Activated B cell treated with CpG ODN at 0.5 μM for 24 hours (primary cell): ENCODE measurements at places on chromosomes 3 and 15. TPM values are rescaled to one million over a fixed set of nuclear protein-coding genes. Genes with fewer than 3 reads are reported as not detected.

PRSS50 gene
- not detected in 2 replicates for total RNA-seq

- no peak for DNase-seq
- no peaks in the 10 kb centered on the region for H3K27me3 ChIP-seq
- no peak overlapping the region for H3K4me3 ChIP-seq
- H3K36me3 ChIP-seq = no peaks in the 10 kb centered on the region
- H3K27ac ChIP-seq = no peak overlapping the region
- no peaks in the 10 kb centered on the region for H3K4me1 ChIP-seq
Observed at GRCh38 chr3:8593021-8593827, 51.4 kb downstream of the SSUH2 start.

- DNase-seq = no peak
- H3K36me3 ChIP-seq = no peaks in the 10 kb centered on the region
- no peak overlapping the region for H3K27ac ChIP-seq
- no peaks in the 10 kb centered on the region for H3K4me1 ChIP-seq
- H3K4me3 ChIP-seq = no peak overlapping the region
Observed at GRCh38 chr15:48939648-48940047, 24.1 kb downstream of the SHC4 start.

DNA sequence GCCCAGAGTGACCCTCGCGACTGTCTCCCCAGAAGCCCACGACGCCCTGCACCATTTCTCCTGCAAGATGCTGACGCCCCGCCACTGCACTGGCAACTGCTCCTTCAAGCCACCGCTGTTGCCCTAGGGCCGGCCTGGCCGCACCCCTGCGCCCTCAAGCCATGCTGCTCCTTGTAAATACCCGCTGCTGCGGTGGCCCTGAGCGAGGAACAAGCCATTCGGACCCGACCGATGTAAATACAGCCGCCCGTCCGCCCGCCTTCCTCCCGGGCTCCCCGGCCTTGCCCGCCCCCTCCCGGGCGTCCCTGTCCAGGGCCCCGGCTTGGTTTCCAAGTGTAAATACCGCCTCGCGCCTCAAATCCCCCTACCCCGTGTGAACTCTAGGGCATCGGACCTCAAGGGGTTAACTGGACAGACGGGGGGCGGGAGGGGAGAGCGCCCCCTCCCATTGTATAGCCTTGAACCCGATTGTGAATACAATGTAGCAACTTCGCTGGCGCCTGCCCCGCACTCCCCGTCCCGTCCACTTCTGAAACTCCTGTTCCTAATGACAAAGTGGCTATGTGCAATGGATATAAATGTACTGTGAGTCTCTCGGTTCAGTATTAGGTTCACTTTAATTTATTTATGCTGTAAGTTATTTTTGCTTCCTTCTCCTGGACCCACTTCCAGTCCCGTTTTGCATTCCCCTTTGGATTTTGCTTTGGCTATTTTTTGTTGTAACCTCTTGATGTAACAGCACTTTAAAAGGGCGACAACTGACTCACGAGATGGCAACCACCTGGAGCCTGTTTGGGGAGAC lies 5.9 kb downstream of the RNU6-1 start:
- peak; percentile 41 for DNase-seq
- no peaks in the 10 kb centered on the region for H3K36me3 ChIP-seq
- H3K27me3 ChIP-seq = peaks cover 54% of the 10 kb centered on the region
- no peak overlapping the region for H3K27ac ChIP-seq

- H3K36me3 ChIP-seq = peaks cover 4% of the 10 kb centered on the region
- no peak for DNase-seq
- H3K4me1 ChIP-seq = peaks cover 18% of the 10 kb centered on the region
Observed at GRCh38 chr3:142027735-142028134, 121.6 kb downstream of the TFDP2 start.

RNF168 gene
- 24.5 and 27.8 TPM in 2 replicates for total RNA-seq

STOML1 gene
- total RNA-seq = 8.9 and 10.6 TPM in 2 replicates

GRCh38 chr3:195809796-195810454 lies 1.8 kb downstream of the MUC4 start:
- DNase-seq = no peak
- H3K36me3 ChIP-seq = no peaks in the 10 kb centered on the region
- peaks cover 13% of the 10 kb centered on the region for H3K4me1 ChIP-seq
- peaks cover 39% of the 10 kb centered on the region for H3K27me3 ChIP-seq

- H3K4me1 ChIP-seq = no peaks in the 10 kb centered on the region
- no peaks in the 10 kb centered on the region for H3K27me3 ChIP-seq
- no peak for DNase-seq
- H3K36me3 ChIP-seq = no peaks in the 10 kb centered on the region
Observed at GRCh38 chr3:55097441-55097840, 169.6 kb upstream of the LRTM1 start.

- H3K27me3 ChIP-seq = peaks cover 6% of the 10 kb centered on the region
- no peaks in the 10 kb centered on the region for H3K36me3 ChIP-seq
- H3K4me1 ChIP-seq = no peaks in the 10 kb centered on the region
- H3K27ac ChIP-seq = no peak overlapping the region
Observed at GRCh38 chr3:120625159-120625586, 29.0 kb downstream of the NDUFB4 start.

GRCh38 chr3:84680700-84681099 lies 278.1 kb upstream of the CADM2 start:
- H3K4me3 ChIP-seq = no peak overlapping the region
- no peak overlapping the region for H3K27ac ChIP-seq
- H3K36me3 ChIP-seq = no peaks in the 10 kb centered on the region

GRCh38 chr3:143239031-143239430 lies 119.5 kb downstream of the CHST2 start:
- no peak overlapping the region for H3K27ac ChIP-seq
- H3K4me1 ChIP-seq = peaks cover 16% of the 10 kb centered on the region
- no peak overlapping the region for H3K4me3 ChIP-seq
- H3K36me3 ChIP-seq = no peaks in the 10 kb centered on the region

DNA sequence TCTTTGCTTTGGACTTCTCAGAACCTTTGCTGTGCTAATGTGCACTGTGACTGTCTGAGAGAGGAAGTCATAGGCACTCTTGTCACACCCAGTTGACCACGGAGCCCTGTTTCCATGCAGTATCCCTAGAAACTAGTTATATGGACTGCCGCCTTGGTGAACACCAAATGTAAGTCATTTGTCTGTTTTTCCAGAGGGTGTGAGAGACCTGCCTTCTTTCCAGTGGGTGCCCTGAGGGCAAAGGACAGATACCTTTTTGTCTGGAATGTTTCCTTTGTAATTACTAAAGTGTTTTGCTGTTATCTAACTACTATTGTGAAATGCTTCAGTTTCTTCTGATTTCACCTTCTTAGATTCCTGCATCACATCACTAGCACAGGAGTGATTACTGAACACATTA lies 91.8 kb downstream of the LARS2 start:
- peaks cover 67% of the 10 kb centered on the region for H3K36me3 ChIP-seq
- H3K4me1 ChIP-seq = no peaks in the 10 kb centered on the region
- no peaks in the 10 kb centered on the region for H3K27me3 ChIP-seq
- no peak overlapping the region for H3K27ac ChIP-seq

PLSCR5 gene
- total RNA-seq = not detected in 2 replicates

GRCh38 chr3:154285221-154285620 lies 39.1 kb downstream of the DHX36 start:
- H3K36me3 ChIP-seq = peaks cover 80% of the 10 kb centered on the region
- DNase-seq = no peak
- H3K27me3 ChIP-seq = no peaks in the 10 kb centered on the region
- no peak overlapping the region for H3K4me3 ChIP-seq

DNA sequence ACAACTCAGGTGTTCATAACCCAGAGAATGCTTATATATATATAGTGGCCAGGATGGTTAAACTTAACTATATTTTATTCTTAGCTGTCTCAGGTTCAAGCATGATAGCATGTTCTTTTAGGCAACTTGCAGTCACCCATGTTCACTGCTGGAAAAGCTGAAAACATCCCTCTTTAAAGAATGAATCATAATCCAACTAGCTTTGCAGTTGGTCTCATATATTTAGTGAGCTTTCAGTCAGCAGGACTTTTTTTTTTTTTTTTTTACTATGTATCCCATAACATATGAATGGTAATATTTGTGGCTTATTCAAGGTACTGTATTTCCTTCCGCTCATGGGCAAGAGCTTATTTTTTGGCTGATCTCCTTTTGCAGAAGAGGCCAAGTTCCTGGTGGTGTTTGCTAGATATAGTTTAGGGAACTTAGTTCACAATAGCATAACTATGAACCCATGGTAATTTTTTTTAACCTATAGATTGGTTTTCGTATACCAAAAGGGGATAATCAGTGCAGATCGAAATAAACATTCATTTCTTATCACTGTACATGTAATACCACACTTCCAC lies 77.6 kb downstream of the CMSS1 start:
- no peak for DNase-seq
- H3K36me3 ChIP-seq = no peaks in the 10 kb centered on the region
- no peaks in the 10 kb centered on the region for H3K27me3 ChIP-seq
- peak overlapping the region; percentile 18 for H3K27ac ChIP-seq
- H3K4me1 ChIP-seq = peaks cover 19% of the 10 kb centered on the region

DNA sequence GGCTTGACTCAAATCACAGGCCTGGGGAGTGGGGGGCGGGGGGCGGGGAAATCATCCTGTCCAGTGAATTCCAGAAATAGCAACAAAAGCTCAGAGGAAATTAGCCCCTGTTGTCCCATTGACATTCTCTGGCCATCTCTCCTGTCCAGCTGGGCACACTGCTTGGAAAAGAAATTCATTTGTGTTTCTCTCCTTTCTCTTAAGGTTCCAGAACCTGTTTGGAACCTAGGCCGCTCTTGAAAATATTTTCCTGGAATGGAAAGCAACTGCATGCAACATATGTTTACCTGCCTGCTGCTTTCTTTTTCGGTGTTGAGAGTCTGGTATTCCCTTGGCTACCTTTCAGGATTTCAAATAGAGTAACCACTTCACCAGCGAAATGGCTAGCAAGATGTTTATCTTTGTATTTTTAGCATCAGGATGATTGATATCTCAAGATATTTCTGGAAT lies 169.0 kb downstream of the GHSR start:
- no peaks in the 10 kb centered on the region for H3K27me3 ChIP-seq
- no peak overlapping the region for H3K27ac ChIP-seq
- DNase-seq = no peak
- no peaks in the 10 kb centered on the region for H3K36me3 ChIP-seq
- H3K4me3 ChIP-seq = no peak overlapping the region

SNX33 gene
- 0.22 and 0.34 TPM in 2 replicates for total RNA-seq

TMCO5A gene
- not detected in 2 replicates for total RNA-seq

DNA sequence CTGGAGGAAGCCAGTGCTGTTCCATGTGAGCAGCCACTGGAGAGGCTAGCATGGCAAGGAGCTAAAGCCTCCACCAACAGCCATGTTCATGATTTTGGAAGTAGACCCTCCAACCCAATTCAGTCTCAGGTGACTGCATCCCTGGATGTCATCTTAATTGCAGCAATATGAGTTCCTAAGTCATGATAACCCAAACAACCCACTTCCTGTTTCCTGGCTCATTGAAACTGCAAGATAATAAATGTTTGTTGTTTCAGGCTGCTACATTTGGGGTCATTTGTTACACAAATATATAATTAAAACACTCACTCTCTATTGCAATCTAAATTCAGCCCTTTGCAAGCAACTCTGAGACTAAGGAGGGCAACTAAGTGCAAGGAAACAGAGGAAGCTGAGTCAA lies 62.4 kb upstream of the SLC24A5 start:
- H3K27me3 ChIP-seq = no peaks in the 10 kb centered on the region
- H3K27ac ChIP-seq = no peak overlapping the region
- DNase-seq = no peak
- H3K36me3 ChIP-seq = no peaks in the 10 kb centered on the region

DNA sequence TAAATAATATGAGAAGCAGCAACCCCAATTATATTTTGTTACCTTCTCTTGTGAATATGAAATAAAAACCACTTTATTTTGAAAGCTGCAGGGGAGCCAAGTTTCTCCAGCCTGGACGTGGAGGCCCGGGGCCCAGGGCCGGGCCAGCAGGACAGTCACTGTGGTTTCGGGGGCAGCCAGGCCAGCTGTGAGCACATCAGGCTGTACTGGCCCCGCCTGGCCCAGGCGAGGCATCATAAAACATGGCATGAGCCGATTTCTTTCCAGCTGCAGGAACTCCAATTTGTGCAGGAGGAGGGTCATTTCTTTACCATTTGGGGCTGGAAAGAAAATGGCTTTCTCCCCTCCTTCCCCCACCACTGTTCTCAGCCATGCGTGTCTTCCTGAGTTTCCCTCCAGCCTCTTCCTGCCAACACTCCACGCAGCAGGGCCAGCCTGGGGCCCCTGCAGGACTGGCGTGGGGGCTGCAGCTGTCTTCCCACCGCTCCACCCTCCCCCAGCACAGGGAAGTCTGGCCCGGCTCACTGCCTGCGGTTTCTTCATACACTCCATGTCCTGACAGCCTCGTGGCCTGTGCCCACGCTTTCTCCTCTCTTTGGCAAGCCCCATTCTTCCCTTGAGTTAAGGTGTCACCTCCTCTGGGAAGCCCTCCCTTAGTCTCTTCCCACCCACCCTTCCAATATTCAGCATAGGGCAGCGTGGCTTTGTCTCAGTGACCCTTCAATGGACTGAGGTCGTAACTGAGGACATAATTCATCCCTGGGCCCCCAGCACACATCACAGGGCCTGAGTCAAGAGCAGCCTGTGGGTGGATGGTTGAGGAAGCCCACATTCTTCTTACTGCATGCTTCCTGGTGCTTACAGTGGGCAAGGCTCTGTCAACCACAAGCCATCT lies 135.8 kb downstream of the CHSY1 start:
- H3K4me1 ChIP-seq = peaks cover 6% of the 10 kb centered on the region
- H3K36me3 ChIP-seq = no peaks in the 10 kb centered on the region
- no peak for DNase-seq
- H3K27me3 ChIP-seq = peaks cover 4% of the 10 kb centered on the region
- H3K27ac ChIP-seq = no peak overlapping the region
- no peak overlapping the region for H3K4me3 ChIP-seq

DNA sequence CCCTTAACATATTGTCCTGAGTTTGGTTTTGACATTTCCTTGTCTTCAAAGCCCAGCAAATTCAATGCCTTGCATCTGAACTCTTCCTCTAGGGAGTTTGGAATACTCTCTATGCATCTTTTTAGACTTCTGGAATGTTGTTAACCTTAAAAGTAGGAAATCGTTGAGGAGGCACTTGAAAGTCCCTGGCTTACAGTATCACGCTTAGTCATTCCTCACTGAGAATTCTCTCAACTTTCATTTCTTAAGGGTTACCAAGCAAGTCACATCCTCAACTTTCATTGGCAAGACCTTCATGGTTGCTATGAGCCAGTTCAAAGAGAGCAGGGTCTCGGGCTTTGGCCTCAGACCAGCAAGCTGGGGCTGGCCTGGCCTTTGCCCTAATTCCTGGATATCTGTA lies 89.9 kb downstream of the ASB7 start:
- peaks cover 8% of the 10 kb centered on the region for H3K27me3 ChIP-seq
- no peak overlapping the region for H3K27ac ChIP-seq
- no peaks in the 10 kb centered on the region for H3K4me1 ChIP-seq

JMJD7 gene
- total RNA-seq = 12.1 and 16.5 TPM in 2 replicates

GRCh38 chr3:148820361-148821245 lies 7.0 kb upstream of the CPB1 start:
- no peak overlapping the region for H3K4me3 ChIP-seq
- H3K4me1 ChIP-seq = no peaks in the 10 kb centered on the region
- DNase-seq = no peak
- H3K27ac ChIP-seq = no peak overlapping the region

GRCh38 chr3:38349684-38350359 lies 3.2 kb downstream of the XYLB start:
- H3K4me1 ChIP-seq = peaks cover 4% of the 10 kb centered on the region
- H3K4me3 ChIP-seq = no peak overlapping the region
- no peaks in the 10 kb centered on the region for H3K36me3 ChIP-seq
- no peak overlapping the region for H3K27ac ChIP-seq

MUC13 gene
- not detected in 2 replicates for total RNA-seq

NEK11 gene
- 1.5 and 1.9 TPM in 2 replicates for total RNA-seq
